ENCODE measurements at places on chromosomes 1 and 21. TPM values are rescaled to one million over a fixed set of nuclear protein-coding genes. Genes with fewer than 3 reads are reported as not detected.
A peak's percentile ranks its signal among the peaks of the same experiment; 100 is the strongest.

Gene AMY1A
- not detected for polyA plus RNA-seq

Gene COL16A1
- not detected for polyA plus RNA-seq

Gene PDE9A
- 2.2 TPM for polyA plus RNA-seq

Gene FAM177B
- not detected for polyA plus RNA-seq

Gene SGIP1
- not detected for polyA plus RNA-seq

Gene ILDR2
- 0.21 TPM for polyA plus RNA-seq

DNA sequence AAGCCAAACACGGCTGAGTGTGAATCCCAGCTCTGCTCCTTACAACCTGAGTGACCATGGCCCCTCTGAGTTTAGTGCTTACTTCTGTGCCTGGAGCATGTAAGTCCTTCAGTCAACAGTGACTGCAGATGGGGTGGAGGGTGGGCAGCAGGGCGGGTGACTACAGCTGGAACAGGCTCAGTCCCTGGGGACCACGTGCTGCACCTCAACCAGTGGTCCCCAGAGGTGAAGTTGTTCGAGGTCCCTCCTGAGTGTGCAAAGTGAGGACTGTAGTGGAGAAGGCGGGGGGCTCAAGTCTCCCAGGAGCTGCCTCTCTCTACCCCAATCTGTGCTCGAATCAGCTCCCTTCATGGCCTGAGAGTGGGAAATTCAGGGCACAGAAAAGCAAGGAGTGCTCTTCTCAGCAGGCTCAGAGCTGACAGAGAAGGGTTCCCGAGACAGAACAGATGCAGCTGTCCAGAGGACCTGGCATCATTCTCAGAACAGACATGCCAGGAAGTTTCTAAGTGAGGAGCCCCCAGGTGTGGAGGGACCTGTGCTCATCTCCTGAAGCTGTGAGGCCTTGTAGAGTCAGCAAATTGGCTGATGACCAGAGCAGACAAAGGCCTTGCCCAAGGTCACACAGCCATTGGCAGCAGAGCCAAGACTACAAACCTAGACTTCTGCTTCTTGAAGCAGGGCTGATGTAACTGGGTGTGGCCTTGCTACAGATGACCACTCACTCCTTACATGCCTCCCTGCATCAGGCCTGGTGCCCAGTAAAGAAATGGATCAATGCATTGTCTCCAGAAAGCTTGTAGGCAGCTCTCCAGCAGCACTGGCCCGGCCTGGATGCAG lies 61.7 kb upstream of the EDN2 start:
- DNase-seq = no peak

DNA sequence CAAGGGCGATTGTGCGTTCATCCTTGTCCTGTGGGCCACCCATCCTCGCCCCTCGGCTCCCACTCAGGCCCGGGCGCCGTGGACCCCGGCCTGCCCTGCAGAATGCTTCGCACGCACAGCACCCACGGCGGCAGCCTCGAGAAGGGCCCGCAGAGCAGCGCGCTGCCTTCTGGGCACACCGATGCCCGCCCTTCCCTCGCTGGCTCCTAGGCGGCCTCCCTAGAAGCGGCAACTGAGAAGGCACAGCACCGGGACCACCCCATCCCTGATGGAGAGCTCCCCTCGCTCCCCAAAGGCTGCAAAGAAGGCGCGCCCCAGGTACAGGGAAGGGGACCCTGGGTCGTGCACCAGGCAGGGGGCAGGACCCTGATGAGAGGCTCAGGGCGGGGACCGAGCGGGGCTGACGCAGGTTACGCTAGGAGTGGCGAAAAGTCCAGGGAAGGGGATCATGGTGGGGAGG lies 971 bp downstream of the CAPZB start:
- peak; percentile 22 for DNase-seq

DNA sequence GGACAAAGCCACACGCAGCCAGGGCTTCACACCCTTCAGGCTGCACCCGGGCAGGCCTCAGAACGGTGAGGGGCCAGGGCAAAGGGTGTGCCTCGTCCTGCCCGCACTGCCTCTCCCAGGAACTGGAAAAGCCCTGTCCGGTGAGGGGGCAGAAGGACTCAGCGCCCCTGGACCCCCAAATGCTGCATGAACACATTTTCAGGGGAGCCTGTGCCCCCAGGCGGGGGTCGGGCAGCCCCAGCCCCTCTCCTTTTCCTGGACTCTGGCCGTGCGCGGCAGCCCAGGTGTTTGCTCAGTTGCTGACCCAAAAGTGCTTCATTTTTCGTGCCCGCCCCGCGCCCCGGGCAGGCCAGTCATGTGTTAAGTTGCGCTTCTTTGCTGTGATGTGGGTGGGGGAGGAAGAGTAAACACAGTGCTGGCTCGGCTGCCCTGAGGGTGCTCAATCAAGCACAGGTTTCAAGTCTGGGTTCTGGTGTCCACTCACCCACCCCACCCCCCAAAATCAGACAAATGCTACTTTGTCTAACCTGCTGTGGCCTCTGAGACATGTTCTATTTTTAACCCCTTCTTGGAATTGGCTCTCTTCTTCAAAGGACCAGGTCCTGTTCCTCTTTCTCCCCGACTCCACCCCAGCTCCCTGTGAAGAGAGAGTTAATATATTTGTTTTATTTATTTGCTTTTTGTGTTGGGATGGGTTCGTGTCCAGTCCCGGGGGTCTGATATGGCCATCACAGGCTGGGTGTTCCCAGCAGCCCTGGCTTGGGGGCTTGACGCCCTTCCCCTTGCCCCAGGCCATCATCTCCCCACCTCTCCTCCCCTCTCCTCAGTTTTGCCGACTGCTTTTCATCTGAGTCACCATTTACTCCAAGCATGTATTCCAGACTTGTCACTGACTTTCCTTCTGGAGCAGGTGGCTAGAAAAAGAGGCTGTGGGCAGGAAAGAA lies 8.1 kb downstream of the PSRC1 start:
- no peak for DNase-seq

DNA sequence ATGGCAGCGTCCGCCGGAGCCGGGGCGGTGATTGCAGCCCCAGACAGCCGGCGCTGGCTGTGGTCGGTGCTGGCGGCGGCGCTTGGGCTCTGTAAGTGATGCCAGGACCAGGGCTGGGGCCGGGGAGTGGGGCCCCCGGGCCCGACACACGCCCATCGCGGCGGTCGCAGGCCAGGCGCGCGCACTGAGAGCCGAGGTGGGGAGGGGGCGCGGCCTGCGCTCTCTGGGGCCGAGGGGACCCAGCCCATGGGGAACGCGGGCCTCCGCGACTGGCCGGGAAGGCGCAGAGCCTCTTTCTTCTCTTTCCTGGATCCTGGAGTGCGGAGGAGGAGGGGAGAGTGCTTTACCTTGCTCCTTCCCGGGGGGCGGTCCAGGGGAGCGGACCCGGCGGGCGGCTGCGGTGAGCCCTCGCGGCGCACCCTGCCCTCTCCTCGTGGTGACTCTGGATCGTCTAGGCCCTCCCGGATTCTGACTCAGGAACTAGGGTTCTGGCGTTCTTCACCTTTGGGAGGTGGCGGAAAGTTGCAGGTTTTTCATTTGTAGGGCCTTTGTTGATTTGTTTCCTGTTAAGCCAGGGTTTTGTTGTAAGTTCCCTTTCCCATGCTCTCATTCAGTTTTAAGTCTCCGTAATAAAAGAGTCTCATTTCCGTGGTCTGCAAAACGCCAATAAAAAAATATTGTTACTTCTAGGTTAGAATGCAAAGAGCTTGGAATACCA lies 529 bp downstream of the MPZL1 start:
- DNase-seq = peak; percentile 18

DNA sequence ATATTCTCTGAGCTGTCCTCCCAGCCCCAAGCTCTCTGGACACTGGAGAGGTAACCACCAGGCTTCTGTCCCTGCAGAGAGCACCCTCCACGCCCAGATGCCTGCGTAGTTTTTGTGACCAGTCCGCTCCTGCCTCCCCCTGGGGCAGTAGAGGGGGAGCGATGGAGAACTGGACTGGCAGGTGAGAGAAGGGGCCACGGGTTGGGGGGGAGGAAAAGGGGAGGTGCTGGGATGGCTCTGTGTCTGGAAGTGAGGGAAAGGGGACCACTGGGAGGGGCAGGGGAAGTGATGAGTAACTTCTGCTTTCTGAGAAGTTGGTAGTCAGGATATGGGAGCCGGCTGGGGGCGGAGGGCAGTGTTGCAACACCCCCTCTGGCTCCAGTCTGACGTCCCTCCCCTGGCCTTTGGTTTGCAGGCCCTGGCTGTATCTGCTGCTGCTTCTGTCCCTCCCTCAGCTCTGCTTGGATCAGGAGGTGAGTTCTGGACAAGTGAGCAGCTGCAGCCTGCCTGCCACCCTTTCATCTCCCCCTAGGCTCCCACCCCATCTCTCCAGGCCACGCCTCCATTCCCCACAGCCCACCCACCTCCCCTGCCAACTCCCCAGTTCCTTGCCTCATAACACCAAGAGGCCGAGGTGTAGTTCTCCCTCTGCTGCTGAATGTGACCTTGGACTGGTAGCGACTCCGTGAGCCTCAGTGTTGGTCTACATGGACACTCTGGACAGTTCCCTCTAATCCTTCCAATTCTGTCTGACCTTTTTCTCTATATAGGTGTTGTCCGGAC lies 3.1 kb downstream of the ADAMTSL4 start:
- no peak for DNase-seq

DNA sequence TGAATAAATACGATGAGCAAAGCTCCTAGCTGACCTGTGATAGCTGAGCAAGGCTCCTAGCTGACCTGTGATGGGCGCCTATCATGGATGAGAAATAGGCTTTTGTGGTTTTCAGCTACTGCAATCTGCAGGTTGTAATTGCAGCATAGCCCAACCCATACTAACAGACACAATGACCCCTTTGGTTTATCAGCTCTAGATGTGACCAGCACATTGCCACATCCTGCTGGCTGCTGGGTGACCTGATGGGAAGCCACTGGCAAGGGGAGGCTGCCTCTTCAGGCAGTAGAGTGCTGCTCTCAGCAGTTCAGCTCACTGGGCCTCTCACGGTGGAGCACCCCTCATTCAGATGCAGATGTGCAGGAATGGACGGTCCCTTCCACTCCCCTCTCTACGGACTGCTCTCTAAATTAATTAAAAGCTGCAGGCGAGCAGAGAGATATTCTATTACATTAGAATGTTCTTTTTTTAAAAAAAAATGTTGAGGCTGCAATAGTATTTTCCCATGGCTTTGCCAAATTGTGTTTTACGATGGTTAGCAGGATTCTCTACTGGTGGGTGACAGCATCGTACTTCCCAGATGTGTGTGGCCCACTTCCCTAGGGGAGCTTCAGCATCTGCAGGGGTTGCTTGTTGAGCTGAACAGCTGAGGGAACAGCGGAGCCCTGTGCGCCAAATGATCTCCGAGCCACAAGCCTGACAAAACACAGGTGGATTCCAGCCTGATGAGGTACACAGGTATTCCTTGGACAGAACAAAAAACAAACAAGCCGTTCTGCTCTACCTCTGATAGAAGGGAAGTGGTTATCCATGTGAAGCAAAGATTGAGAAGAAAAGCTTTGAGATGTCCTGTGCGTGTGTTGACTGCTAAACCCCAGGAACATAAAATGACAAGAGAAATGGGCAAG lies 65.0 kb downstream of the SYT6 start:
- DNase-seq = no peak
